ENCODE measurements at places on chromosomes 6 and 20. TPM values are rescaled to one million over a fixed set of nuclear protein-coding genes. Genes with fewer than 3 reads are reported as not detected.

DNA sequence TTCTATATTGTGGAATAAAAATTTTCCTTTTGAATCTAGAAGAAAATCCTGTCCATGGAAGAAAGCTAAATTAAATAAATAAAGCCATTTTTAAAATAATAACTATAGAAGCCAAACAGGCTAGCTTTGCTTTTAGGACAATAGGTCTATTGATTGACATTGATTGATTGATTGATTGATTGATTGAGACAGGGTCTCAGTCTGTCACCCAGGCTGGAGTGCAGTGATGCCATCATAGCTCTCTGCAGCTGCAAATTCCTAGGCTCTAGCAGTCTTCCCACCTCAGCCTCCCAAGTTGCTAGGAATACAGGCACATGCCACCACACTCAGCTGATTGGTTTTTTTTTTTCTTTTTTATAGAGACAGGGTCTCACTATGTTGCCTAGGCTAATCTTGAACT lies 97.9 kb downstream of the COL12A1 start:
- DNase-seq, result no peak

- DNase-seq, result no peak
Measured at GRCh38 chr6:7887278-7887991, 23.2 kb downstream of the TXNDC5 start.

ZSCAN16 gene
- 10.8 TPM for polyA plus RNA-seq

ZBP1 gene
- polyA plus RNA-seq, result 0.12 TPM

MOCS1 gene
- polyA plus RNA-seq, result 20.5 TPM

DNA sequence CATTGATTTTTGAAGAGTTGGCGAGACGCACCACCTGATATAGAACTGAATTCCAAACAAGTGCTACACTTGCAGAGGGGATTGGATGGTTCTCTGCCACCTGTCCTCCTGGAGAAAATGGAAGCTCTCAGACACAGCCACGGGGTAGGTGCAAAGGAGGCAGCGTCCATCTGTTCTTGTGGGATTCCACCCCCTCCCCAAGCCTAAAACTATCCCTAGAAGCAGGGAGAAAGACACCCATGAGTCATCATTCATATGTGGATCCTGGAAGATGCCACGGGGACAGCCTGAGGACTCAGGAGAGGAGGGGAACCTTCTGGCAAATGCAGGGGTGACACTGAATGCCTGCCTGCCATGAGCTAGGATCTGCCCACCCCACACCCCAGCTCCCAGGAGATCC lies 171.3 kb upstream of the CST7 start:
- DNase-seq, result no peak

GRCh38 chr6:6587696-6588063 lies 840 bp upstream of the LY86 start:
- no peak for DNase-seq

KCNK16 gene
- 0.10 TPM for polyA plus RNA-seq

GRCh38 chr6:161921602-161922395 lies 647.9 kb upstream of the AGPAT4 start:
- DNase-seq, result no peak

FIG4 gene
- polyA plus RNA-seq, result 21.6 TPM

RIPPLY2 gene
- polyA plus RNA-seq, result not detected

- DNase-seq, result no peak
Measured at GRCh38 chr20:52922436-52922835, 49.7 kb upstream of the TSHZ2 start.

DNA sequence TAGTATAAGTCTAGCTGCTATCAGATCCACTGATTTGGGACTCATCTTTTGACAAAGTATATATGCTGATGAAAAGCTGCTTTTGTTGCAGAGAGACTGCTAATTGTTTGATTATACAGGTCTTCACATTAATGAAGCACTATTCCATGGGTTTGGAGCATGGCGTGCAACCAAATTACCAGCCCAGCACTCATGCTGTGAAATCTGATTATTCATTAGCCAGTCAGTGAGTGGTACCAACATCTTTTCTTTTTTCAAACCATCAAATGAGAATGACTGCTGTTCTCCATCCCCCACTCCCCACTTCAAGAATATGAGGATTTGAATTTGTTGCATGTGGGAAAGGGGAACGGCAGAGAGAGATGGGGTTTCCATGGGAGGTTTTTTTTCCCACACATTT lies 91.3 kb downstream of the ID4 start:
- no peak for DNase-seq

GRCh38 chr6:29619578-29620160 lies 13.3 kb downstream of the GABBR1 start:
- no peak for DNase-seq

DNA sequence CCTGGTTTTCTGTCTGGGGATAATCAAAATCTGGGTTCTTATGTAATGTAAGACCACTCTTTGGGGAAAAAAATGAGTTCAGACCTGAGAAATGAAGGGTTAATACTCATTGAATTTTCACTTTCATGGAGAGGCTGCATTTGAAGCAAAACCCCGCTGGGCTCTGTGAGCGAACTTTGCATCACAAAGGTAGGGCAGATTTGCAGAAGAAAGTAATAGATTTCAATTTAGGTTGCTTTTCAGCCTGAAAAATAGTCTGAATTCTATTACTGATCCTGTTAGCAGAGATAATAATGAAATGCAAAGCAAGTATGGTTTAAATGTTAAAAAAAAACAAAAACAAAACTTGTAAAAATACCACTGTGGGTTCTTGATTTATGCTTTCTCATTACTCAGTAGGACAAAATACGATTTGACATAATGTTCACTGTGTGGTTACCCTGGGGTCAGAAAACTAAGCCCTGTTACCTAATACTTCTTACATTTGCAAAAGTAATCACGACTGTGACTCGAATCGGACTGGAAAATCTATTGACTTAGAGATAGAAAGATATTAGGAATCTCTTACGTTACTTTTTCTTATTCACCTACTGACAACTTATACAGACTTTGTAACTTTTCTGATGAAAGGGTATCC lies 72.2 kb downstream of the UST start:
- DNase-seq, result no peak

- no peak for DNase-seq
Measured at GRCh38 chr6:169830876-169831275, 79.5 kb downstream of the ERMARD start.

DNA sequence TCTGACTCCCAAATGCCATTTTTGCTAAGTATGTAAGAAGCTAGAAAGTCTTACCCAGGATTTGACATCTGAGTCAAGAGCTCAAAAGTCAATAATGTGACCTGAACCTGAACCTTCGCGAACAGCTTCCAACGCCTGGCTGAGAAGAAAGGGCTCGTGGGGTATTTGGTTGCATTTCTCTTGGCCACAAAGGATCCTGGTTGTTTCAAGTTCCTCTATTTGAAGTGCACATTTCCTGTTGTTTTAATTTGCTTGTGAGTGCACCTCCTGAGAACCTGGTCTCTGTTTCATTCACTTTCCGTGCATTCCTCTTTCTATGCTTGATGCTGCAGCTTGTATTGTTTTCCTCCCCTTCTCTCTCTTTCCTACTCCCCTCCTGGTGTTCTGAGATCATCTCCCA lies 212.5 kb downstream of the FOXA2 start:
- no peak for DNase-seq

- no peak for DNase-seq
Measured at GRCh38 chr6:103570431-103570830, 1289.3 kb downstream of the HACE1 start.

DNA sequence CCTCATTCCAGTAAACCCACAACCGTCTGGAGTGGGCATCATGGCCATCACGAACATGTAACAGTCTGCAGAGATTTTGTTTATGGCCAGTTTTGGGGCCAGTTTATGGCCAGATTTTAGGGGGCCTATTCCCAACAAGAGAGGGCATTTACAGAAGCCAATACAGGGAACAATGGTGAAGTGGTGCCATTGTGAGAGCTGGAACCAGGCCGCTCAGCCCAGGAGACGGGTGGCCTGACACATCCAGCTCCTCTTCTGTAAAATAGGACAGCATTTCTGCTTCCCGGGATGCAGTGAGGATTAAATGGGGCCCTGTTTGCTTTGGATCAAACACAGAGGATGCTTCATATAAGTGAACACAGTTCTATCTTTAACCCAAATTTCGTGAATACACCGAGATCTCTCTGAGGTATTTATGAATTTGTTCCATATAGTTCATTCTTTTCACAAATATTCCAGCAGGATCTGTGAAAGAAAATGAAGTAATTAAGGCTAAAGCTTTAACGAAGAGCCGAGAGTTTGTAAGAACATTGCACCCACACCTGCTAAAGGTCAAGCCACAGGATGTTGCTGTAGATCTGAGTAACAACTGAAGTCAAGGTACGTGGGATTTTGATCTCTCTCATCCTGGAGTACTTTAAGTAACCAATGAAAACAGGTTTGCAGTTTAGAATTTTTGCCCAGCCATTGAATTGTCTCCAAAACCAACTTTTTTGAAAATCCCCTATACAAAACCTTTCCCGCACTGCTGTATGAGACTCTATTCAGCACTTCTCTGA lies 14.5 kb upstream of the SIRPG start:
- no peak for DNase-seq

DNA sequence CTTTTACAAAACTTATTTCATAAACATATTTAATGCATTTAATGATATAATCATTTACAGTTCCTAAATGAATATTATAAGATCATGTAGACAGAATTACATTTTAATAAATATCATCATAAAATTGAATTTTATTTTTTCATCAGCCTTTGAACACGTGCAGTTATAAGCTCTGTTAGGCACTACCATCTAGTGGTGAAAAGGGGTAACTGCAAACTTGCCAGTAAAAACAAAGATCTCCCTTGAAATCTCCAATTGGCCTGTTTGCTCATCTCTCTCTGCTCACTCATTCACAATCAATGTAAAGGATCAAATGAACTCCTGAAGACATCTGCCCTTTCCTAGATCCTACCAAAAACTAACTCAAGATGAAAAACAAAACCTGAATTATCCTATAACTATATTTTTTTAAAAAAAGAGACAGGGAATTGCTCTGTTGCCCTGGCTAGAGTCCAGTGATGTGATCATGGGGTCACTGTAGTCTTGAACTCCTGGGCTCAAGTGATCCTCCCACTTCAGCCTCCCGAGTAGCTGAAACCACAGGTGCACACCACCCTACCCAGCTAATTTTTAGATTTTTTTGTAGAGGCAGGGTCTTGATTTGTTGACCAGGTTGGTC lies 31.7 kb downstream of the SAMHD1 start:
- DNase-seq, result peak; percentile 21

DNA sequence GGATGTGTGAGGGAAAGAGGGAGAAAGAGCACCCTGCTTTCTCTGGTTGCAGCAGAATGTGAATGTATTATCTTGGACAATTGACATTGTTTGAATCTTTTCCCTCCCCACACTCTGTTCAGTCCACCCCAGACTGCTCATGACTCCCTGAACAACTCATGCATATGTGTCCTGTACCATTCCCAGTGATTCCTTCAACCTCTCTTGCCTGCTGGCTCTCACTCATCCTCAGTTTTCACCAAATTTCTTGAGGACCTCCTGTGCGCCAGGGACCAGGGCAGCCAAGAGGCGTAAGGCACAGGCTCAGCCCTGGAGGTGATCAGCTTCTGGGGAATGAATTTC lies 5.4 kb downstream of the NOX3 start:
- DNase-seq, result no peak

- no peak for DNase-seq
Measured at GRCh38 chr6:28956331-28956730, 32.5 kb upstream of the TRIM27 start.

MAP3K5 gene
- 7.1 TPM for polyA plus RNA-seq

GRCh38 chr6:114106020-114106419 lies 135.1 kb upstream of the HDAC2 start:
- DNase-seq, result no peak

DNA sequence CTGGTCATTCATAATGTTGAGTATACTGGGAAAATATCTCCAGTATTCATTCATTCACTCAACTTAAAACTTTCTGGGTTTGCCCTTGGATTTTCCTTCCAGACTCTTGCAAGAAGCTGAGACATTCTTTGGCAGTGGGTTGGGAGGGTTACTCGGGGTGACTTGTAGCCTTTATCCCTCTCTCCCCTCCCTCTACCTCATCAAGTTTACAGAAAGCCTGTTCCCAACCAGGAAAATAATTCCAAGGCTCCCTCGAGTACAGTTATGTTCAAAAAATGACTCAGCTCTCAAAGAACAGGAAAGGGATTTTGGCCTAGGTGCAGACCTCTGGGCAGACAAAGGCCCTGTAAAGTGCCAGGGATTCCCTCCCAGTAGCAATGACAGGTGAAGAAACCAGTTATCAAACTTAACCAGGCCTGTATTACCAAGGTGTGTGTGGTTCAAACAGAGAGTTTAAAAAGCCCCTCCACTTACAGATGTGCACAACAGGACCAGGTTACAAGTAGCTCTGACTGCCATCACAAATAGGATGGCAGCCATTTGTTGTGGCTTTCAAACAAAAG lies 22.2 kb downstream of the FKBP1A start:
- DNase-seq, result no peak

DPPA5 gene
- polyA plus RNA-seq, result not detected

GRCh38 chr6:149231778-149232177 lies 85.7 kb upstream of the TAB2 start:
- DNase-seq, result no peak

FOXC1 gene
- polyA plus RNA-seq, result 0.81 TPM

GRCh38 chr6:100116411-100117194 lies 122.6 kb upstream of the MCHR2 start:
- peak; percentile 31 for DNase-seq

GRCh38 chr6:106648651-106649308 lies 19.4 kb downstream of the QRSL1 start:
- no peak for DNase-seq

DNA sequence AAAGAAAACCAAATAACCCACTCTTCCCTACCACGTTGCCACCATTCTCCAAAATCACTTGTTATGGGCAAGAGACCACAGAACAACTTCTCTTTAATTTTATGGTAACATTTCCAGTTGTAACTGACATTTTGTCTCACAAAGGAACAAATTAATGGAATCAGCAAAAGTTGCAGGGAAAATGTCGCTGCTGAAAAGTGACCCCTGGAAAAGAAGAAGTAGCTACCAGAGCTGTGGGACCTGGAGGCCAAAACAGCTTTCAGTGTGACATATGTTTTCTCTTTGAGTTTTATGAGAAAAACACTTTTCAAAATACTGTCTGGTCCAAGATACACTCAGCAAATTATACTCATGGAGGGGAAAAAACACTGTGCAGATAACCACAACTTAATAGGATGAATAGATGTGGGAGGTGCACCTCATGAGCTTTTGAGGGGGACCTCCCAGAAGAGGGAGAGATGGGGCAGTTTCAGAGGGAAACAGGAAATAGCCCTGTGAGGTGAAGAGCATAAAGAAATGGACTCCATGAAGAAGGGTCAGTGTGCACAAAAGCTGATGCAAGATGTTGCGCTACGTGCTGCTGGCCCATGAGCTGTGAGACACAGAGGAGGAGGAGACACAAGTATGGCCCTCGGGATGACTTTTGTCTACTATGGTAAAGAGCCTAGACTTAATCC lies 87.3 kb downstream of the DTNBP1 start:
- DNase-seq, result no peak

DNA sequence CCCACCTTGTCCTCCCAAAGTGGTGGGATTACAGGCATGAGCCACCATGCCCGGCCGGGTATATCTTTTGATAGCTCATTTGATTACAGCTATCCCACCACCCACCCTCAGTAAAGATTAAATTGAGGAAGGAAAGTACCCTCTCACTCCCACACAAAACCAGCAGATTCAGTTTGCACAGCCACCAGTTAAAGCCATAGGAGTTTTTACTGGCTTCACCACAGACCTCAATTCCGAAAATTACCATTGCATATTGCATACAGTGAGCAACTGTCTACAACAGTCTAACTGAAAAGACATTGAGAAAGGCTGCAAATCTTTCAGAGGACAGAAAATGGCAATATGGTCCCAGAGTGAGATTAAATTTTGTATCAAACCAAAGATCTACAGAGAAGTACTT lies 34.9 kb downstream of the ESF1 start:
- no peak for DNase-seq

LZTS3 gene
- polyA plus RNA-seq, result 8.3 TPM
